Activated B cell treated with CpG ODN at 0.5 μM for 24 hours (primary cell): ENCODE measurements at places on chromosomes 4 and X. TPM values are rescaled to one million over a fixed set of nuclear protein-coding genes. Genes with fewer than 3 reads are reported as not detected.

DNA sequence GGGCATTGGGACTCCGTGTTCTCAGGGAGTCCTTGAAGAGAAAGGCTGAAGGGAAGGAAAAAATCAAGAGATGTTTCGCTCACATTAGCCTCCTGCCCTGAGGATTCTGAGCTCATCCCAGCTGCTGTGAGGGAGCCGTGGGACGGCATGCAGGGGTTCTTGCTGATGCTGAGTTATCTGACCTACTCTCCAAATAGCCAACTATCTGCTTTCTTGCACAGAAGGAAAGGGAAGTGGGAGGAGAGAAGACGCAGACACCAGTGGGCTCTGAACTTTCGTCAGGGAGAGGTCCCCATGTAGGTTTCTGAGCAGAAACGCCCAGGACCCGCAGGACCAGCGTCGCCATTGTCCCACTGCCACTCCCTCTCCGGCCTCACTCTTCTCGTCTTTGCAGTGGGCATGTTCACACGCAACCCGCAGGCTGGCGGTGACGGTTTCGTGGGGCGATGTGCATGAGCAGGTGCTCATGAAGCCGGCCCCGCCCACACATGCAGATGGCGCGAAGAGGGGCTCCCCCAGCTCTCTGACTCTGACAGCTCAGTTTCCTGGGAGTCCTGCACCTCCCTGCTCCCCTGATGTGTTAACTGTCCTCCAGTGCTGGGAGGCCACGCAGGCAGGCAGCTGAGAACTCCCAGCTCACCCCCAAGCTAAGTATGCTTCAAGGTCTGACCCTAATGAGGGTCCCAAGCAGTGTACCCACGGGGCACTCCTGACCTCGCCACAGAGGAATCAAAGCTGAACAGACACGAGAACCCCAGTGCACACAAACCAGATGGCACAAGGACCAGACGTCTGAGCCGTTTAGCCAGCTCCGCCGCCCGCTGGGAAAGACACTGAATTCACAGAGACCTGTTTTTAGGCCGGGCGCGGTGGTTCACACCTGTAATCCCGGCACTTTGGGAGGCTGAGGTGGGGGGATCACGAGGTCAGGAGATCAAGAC lies 13.6 kb upstream of the ABLIM2 start:
- peaks cover 25% of the 10 kb centered on the region for H3K4me1 ChIP-seq
- H3K4me3 ChIP-seq = peak overlapping the region; percentile 71
- DNase-seq = peak; percentile 67
- peak overlapping the region; percentile 72 for H3K27ac ChIP-seq
- H3K36me3 ChIP-seq = no peaks in the 10 kb centered on the region

GRCh38 chr4:151942971-151943370 lies 182.2 kb upstream of the GATB start:
- no peaks in the 10 kb centered on the region for H3K4me1 ChIP-seq
- H3K27me3 ChIP-seq = peaks cover 4% of the 10 kb centered on the region
- peaks cover 5% of the 10 kb centered on the region for H3K36me3 ChIP-seq
- no peak overlapping the region for H3K27ac ChIP-seq
- no peak overlapping the region for H3K4me3 ChIP-seq

DNA sequence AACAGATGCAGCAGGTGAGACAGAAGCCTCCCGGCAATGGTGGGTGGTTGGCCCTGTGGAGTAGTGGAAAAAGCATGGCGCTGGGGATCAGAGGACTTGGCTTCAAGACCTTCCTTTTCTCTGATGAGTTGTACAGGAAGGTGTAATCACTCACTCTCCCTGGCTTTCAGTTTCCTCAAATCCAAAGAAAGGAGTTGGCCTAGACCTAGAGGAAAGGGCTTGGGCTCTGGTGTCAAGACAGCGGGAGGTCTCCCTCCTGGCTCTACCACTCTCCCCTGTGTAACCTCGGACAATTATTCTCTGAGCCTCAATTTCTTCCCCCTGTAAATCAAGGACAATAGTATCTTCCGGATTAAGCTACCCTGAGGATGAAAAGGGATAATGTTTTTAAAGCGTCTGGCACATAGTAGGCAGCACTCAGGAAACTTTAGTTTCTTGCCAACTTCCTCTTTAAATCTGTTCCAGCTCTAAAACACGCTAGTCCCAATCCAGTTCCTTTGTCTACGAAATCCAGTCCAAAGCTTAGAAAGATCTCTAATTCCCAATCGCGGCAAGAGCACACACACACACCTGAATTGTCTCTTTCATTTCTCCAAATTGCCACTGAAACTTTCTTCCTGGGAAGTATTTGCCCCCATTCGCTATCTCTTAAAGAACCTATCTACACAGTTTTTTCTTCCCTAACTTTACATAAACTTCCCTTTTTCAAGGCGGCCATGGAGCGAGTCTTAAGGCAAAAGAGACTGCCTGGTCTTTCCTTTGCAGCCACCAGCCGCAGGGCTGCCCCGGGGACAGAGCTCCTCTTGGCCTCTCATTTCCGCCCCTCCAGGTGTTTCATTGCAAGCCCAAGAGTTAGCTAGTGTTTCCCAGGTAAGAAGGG lies 29.9 kb upstream of the GPC4 start:
- no peaks in the 10 kb centered on the region for H3K27me3 ChIP-seq
- no peak for DNase-seq
- no peak overlapping the region for H3K27ac ChIP-seq
- peak overlapping the region; percentile 2 for H3K4me3 ChIP-seq
- no peaks in the 10 kb centered on the region for H3K36me3 ChIP-seq

DNA sequence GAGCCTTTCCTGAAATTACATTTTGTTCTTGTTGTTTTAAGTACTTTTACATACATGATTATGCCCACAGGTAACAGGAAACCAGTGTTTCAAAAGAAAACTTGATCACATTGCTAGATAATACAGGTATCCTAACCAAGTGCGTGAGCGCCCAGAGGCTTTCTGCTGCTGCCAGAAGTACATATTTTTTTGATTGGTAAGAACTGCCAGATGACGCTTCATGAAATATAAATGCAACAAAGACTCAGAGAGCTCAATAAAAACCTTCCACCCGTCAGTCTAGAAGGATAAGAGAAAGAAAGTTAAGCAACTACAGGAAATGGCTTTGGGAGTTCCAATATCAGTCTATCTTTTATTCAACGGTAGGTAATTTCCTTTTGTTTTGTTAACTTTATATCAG lies at the start of gene EPGN:
EPGN (plus strand) TSS at position 256 of the 400 bp plus-strand sequence; CDS start at position 320, 64 bp downstream.
- H3K27me3 ChIP-seq = no peaks in the 10 kb centered on the region
- DNase-seq = no peak
- H3K27ac ChIP-seq = no peak within 1 kb of the TSS
- no peaks in the 10 kb centered on the region for H3K36me3 ChIP-seq
- H3K4me3 ChIP-seq = no peak within 1 kb of the TSS
- H3K4me1 ChIP-seq = peaks cover 5% of the 10 kb centered on the region

DNA sequence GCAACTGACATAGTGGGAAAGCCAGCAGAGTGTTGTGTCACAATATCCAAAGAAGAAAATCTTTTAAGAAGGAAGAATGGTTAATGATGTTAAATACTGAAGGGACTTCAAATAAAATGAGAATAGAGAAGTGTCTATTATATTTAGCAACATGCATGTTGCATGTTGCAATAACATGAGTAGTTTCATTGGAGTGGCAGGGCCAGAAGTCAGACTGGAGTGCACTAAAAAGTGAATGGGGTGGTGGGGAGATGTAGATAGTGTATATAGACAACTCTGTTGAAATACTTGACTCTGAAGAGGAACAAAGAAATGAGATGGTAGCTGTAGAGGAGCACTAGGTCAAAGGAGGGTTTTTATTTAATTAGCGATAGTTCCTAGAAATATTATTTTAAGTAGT lies 9.5 kb upstream of the AMMECR1 start:
- no peaks in the 10 kb centered on the region for H3K4me1 ChIP-seq
- no peak overlapping the region for H3K27ac ChIP-seq
- H3K4me3 ChIP-seq = no peak overlapping the region
- H3K27me3 ChIP-seq = no peaks in the 10 kb centered on the region
- DNase-seq = no peak
- H3K36me3 ChIP-seq = no peaks in the 10 kb centered on the region

GRCh38 chr4:77002321-77003107 lies 53.0 kb downstream of the SEPTIN11 start:
- peaks cover 5% of the 10 kb centered on the region for H3K4me1 ChIP-seq
- no peak overlapping the region for H3K27ac ChIP-seq
- no peak overlapping the region for H3K4me3 ChIP-seq
- no peaks in the 10 kb centered on the region for H3K27me3 ChIP-seq

- no peaks in the 10 kb centered on the region for H3K27me3 ChIP-seq
- DNase-seq = no peak
- no peak overlapping the region for H3K27ac ChIP-seq
- no peaks in the 10 kb centered on the region for H3K36me3 ChIP-seq
- H3K4me1 ChIP-seq = no peaks in the 10 kb centered on the region
- no peak overlapping the region for H3K4me3 ChIP-seq
Measured at GRCh38 chr4:126028876-126029275, 714.1 kb downstream of the FAT4 start.

DNA sequence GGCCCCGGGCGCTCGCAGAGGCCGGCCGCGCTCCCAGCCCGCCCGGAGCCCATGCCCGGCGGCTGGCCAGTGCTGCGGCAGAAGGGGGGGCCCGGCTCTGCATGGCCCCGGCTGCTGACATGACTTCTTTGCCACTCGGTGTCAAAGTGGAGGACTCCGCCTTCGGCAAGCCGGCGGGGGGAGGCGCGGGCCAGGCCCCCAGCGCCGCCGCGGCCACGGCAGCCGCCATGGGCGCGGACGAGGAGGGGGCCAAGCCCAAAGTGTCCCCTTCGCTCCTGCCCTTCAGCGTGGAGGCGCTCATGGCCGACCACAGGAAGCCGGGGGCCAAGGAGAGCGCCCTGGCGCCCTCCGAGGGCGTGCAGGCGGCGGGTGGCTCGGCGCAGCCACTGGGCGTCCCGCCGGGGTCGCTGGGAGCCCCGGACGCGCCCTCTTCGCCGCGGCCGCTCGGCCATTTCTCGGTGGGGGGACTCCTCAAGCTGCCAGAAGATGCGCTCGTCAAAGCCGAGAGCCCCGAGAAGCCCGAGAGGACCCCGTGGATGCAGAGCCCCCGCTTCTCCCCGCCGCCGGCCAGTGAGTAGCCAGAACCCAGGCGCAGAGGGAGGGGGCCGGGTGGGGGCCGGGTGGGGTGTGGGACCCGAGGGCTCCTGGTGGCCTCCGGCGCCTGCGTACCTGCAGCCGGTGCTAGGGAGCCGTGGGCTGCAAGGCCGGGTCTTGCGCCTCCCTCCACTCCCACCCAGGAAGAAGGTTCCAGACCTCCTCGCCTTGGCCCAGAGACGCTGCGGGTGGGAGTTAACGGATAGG lies 534 bp downstream of the MSX1 start:
- H3K27me3 ChIP-seq = peaks cover 62% of the 10 kb centered on the region
- H3K36me3 ChIP-seq = peaks cover 5% of the 10 kb centered on the region
- H3K4me1 ChIP-seq = peaks cover 30% of the 10 kb centered on the region
- peak overlapping the region; percentile 78 for H3K4me3 ChIP-seq
- no peak for DNase-seq

- DNase-seq = no peak
- H3K27ac ChIP-seq = no peak overlapping the region
- peak overlapping the region; percentile 76 for H3K4me3 ChIP-seq
- peaks cover 5% of the 10 kb centered on the region for H3K27me3 ChIP-seq
- peaks cover 15% of the 10 kb centered on the region for H3K4me1 ChIP-seq
Measured at GRCh38 chrX:72130762-72131250, 909 bp downstream of the RTL5 start.

Gene F11
- not detected in 2 replicates for total RNA-seq

DNA sequence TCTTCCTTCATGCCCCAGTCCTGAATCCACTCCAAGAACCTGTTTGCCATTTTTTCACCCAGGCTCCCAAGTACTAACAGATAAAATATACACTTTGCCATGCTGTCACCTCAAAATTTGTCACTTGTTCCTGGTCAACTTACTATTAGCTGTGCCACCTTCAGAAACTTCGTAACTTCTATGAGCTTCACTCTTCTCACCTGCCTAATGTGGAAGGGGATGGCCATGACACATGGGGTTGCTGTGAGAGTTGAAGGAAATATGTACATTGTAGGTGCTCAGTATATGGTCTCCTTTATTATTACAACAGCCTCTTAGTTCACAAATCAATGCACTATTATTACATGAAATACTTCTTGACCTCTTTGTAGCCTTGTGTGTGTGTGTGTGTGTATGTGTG lies 10.4 kb downstream of the TMSB4X start:
- H3K27me3 ChIP-seq = no peaks in the 10 kb centered on the region
- peak overlapping the region; percentile 91 for H3K27ac ChIP-seq
- DNase-seq = no peak

- no peak overlapping the region for H3K27ac ChIP-seq
- H3K36me3 ChIP-seq = peaks cover 35% of the 10 kb centered on the region
- no peaks in the 10 kb centered on the region for H3K4me1 ChIP-seq
Measured at GRCh38 chr4:106238820-106239420, 77.1 kb downstream of the TBCK start.

Gene XAGE2
- not detected in 2 replicates for total RNA-seq
